ENCODE measurements at places on chromosomes 2 and 18.
A peak's percentile ranks its signal among the peaks of the same experiment; 100 is the strongest.

GRCh38 chr18:77022556-77022955 lies 110.0 kb downstream of the MBP start:
- DNase-seq, result no peak

GRCh38 chr18:37937287-37937686 lies 371.7 kb upstream of the CELF4 start:
- DNase-seq, result no peak

- no peak for DNase-seq
These were observed 574.8 kb downstream of the MBD2 start for GRCh38 chr18:53649621-53650020.

- no peak for DNase-seq
These were observed 58.4 kb upstream of the GALR1 start for GRCh38 chr18:77191071-77191751.

GRCh38 chr2:23542230-23542789 lies 157.3 kb downstream of the KLHL29 start:
- no peak for DNase-seq

GRCh38 chr18:63137999-63138435 lies 181.6 kb downstream of the BCL2 start:
- DNase-seq, result peak; percentile 54

DNA sequence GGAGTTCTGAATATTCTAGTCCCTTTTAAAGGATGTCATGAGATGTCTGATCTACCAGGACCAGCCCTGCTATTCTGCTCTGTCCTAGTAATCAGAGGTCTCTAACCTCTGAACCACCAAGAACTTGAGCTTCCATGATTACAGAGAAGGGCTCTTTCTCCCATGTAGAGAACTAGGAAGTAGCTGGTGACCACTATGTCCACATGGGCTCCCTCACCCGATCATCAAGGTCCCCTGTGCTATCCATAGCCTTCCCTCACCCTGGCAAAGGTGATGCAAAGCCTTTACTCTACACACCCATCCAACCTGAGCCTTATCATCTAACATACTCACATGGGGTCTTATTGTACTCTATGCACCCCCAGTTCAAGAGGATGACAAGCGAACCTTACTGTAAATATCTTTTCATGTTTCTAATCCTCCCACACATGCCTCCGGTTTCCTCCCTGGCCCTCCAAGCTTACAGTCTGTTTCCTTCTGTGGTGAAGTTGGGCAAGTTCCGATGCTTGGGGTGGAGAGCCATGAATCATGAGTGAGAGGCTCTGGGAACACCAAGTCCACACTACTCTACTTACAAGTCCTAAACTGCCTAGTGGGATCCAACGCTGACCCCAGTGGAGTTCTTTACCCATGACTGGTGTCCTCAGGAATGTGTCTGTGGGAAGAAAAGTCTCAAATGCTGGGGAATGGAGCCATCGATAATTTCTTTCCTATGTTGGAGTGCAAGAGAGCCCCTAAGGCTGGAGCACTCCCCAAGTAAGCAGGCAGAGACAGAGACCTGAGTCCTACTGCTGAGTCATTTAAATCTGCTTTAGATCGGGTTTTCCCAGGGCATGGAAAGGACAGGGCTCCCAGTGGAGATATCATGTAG lies 73.3 kb upstream of the KLF7 start:
- DNase-seq, result no peak

- no peak for DNase-seq
These were observed 136.2 kb upstream of the RASGRP3 start for GRCh38 chr2:33340280-33340679.

DNA sequence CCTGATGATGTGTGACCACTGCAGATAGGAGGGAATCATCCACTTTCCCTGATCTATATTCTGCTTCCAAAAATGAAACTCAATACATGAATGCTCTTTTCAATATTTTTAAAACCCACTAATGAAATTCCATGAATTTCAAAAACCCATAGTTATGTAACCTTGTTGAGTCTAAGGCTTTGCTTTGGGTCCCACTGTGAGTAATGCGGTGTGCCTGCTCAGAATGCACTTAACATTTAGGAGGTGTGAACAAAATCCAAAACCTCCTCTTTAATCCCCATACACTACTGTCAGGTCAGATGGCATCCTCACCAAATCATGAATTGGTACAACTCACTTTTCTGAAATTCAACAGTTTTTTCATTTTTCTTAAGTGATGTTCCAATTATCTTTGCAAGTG lies 50.4 kb downstream of the CCDC93 start:
- DNase-seq, result no peak

GRCh38 chr18:8812631-8813030 lies 107.3 kb downstream of the MTCL1 start:
- DNase-seq, result no peak

GRCh38 chr2:115294999-115295398 lies 852.6 kb downstream of the DPP10 start:
- DNase-seq, result no peak

DNA sequence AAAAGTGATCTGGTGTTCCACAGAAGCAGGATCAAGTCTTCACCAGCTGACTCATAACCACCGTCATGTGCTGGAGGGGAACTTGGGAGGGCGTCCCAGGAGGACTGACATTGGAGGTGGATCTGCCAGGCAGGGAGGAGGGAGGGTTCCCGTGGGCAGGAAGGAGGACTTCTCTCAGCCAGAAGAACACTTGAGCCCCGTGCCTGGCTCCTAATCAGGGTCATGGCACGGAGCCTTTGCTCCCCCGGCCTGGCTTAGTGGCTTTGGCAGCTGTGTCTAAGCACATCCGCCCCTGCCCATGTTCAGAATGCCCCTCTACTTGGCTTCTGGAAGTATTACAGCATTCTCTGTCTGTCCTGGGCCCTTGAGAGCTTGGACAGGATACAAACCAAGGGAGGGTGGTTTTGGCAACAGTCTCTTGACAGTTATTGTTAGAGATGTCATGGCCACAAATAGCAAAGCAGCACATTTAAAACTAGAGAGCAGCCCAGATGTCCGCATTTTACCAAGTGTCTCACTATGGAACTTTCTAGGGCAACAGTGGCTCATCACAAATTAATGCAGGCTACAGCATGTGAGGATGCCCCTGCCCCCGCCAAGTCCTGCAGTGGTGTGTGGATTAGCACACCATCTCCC lies 11.5 kb downstream of the PPP1R7 start:
- no peak for DNase-seq

- DNase-seq, result no peak
These were observed 70.8 kb downstream of the LRP2 start for GRCh38 chr2:169291517-169291916.

DNA sequence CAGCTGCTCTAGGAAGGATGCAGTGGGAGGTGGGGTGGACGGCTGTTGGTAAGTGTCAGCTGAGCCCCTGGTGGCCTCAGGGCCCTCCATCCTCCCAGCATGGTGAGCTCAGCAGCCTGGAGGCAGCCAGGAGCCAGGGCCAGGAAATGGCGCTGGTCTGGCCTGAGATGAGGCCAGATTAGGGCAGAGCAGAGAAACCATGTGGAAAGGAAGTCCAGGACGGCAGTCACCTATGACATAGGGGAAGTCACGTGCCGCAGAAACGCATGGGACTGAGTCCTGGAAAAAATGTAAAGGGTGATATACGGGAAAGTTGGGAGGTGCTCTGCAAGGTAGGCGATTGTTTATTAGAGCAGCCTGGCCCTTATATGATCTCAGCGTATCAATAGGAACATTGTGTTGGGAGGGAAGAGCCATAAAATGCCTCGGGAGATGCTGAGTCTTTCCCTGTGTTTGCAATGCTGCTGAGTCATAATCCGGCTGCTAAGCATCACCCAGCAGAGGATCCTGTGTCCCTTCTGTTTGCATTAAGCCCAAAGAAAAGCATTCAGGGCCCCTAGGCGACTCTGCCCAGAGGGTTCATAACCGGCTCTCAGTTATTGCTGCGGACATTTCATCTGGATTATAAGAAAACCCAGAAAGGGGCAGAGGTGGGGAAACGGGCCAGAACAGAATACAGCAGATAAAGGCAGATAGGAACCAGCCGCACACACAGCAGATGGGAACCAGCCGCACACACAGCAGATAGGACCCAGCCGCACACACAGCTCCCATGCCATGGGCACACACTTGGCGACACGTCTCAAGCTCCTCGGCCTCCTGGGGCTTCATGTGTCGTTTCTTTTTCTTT lies 30.3 kb upstream of the B3GNT7 start:
- DNase-seq, result no peak

GRCh38 chr2:9793156-9793917 lies 49.9 kb upstream of the TAF1B start:
- DNase-seq, result no peak

GRCh38 chr18:34514238-34514637 lies 195.9 kb upstream of the DTNA start:
- no peak for DNase-seq

Measured in CD4-positive, alpha-beta T cell (primary cell).